ENCODE measurements at places on chromosomes 2 and 18.

DNA sequence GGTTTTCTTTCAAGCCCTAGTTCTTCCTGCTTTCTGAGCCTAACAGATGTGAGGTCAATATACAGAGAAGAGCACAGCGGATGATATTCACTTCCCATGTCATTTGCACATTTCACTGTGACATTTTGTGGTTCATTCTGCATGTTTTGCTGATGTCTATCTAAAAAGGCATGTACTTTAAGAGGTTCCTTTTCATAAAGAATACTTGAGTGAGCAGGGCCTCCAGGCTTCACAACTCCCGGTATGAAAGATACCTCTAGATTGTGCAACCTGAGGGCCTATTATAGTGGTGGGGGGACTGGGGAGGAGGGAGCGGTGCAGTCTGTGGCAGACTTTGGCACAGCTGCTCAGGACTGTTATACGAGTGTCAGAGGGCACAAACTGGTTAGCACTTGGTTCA is 54.6 kb downstream of the CPO start:
- DNase-seq: no peak

DNA sequence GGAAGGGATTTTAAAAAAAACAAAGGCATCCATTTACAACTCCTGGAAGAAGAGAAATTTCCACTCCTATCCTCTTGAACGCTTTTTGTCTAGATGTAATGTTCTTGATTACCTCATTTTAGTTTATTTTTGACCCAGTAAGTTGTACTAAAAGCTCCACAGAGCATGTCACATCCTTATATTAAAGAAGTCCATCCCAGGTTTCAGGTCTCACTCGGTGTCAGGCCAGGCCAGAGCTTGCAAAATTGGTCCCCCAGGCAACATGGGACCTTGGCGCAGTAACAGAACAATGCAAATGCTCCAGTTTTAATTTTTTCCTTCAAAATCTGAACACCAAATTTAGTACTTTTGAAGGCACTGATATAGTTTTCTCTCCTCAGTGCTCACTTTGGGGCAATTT is 218.4 kb upstream of the REV1 start:
- DNase-seq: no peak

DNA sequence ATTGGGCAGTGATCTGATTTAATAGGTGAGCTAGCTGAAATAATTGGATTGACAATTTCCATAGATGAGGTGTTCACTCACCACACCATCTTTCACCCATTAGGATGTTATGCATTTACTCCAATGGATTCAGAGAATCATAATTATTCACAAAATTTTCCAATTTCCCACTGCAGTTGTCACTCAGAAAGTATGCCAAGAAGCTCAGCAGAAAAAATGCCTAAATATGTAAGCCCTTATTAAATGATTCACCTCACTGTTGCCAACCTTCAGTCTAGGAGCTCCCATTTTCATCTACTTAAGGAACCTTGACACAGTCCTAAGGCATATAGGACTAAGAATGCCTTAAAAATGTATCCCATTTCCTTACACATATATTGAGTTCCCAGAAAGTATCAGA is 94.3 kb downstream of the MBD2 start:
- no peak for DNase-seq

GRCh38 chr2:216735086-216735485 is 39.7 kb upstream of the IGFBP5 start:
- DNase-seq: no peak

- DNase-seq: no peak
Measured at GRCh38 chr2:146893500-146894041, 951.3 kb upstream of the ACVR2A start.

DNA sequence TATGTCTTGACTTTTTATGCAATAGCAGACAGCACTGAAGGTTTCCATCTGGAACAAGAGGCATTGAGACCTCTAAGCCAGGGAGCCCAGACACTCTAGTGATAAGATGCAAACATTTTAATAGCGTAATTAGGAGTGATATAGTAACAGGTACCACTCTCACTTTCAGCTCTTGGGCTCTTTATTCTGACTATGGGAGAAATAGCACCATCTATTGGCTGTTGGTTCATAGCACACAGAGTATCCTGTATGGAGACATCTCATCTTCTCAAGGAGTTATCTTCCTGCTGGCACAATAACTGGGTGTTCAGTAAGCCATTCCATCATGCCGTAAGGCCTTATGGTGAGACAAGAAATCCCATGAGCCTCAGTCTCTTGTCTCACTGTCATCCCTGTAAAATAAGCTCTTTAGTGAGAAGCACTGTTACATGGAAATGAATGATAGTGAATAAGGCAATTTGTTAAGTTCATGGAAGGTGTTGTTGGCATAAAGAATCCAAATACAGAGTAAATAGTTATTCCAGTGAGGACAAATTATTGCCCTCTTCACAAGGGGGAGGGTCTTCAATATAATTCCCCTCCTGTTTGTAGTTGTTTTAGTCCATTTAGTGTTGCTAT is 48.3 kb downstream of the THUMPD2 start:
- DNase-seq: no peak

- no peak for DNase-seq
Measured at GRCh38 chr2:17933256-17933655, 54.8 kb downstream of the KCNS3 start.

DNA sequence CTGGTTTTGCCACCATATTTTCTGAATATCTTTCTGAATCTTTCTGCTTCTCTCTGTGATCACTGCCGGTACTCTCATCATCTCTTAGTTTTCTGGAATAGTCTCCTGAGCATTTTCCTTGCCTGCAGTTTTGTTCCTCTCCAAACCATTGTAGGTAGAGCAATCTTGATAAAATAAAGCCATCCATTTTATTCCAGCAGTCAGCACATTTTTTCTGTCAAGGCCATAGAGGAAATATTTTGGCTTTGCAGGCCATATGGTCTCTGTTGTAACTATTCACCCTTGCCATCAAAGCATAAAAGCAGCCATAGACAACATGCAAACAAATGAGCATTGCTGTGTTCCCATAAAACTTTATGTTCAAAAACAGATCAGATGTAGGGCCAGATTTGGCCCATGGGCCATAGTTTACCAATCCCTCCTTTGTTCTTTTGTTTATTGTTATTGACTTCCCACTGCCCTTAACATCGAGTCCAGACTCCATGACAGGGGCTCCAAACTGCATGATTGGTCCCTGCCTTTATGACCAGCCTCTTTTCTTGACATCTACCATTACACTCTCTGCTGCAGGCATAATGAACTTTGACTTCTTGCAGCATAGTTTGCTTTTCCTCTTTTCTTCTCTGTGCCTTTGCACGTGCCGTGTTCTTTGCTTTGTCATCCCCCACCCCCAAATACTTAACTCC is 29.8 kb downstream of the TMEM87B start:
- DNase-seq: no peak

DNA sequence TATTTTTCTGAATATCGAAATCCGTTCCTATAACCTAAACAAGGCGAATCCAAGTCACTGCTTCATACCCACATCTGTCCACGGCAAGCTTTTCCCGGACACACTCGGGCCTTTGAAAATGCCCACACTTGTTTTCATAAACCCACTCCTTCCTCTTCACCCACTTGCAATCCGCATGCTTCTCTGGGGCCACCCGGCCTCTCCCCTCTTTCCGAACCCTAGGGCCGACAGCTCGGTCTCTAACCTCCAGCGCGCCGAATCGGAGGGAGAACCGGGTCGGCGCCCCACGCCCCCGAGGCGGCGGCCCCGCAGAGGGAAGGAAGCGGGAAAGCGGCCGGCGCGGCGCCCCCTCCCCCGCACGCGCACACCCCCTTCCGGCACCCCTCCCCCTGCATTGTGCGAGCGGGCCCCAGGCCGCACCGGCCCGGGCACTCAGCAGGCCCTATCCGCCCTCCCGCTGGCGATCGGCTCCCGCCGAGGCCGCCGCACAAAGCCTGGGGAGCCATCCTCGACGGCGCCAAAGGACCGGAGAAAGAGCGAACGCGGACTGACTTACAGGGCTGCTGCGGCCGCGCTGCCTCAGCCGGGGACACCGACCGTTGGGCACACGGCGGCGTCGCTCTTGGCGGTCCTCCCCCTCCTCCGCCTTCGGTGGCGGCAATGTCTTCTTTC is 467 bp downstream of the PUM2 start:
- peak; percentile 68 for DNase-seq

DNA sequence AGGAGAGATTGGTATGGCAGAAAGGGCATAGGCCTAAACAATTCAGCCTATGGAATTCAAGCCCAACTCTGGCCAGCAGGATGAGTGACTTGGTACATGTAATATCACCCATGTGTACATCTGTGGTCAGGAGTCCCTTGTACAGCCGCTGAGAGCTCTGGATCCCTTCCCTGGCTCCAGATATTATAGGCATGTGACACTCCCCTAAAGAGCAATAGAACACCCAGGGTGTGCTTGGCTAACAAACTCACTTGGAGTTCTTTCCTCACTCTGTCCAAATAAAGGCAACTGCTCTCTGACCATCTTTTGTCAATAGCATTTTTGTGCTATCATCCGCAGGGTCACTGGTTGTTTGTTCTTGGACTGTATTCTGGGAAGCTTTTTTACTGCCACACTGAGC is 197.4 kb upstream of the NCKAP5 start:
- no peak for DNase-seq

GRCh38 chr2:100176925-100177324 is 34.5 kb upstream of the AFF3 start:
- no peak for DNase-seq

DNA sequence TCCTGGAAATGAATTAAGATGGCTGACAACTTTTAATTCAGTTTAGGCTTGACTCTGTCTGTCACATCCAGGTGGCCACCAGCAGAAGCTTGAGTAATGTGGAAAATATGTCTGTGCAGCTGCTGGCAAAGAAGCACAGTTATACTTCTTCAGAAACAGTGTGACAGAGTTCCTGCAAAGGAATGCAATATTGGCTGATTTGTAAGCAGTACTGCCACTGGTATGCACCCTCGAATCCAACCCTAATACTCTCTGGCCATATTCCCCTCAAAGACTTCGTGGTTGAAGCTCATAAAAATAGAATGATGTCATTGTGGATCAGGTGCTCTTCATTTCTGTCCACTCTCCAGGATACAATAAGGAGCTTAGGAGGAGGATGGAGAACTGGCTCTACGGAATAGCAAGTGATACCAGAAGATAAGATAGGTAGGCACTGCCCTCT is 86.2 kb downstream of the METTL8 start:
- no peak for DNase-seq

- no peak for DNase-seq
Measured at GRCh38 chr2:57278451-57278850, 768.2 kb upstream of the VRK2 start.

DNA sequence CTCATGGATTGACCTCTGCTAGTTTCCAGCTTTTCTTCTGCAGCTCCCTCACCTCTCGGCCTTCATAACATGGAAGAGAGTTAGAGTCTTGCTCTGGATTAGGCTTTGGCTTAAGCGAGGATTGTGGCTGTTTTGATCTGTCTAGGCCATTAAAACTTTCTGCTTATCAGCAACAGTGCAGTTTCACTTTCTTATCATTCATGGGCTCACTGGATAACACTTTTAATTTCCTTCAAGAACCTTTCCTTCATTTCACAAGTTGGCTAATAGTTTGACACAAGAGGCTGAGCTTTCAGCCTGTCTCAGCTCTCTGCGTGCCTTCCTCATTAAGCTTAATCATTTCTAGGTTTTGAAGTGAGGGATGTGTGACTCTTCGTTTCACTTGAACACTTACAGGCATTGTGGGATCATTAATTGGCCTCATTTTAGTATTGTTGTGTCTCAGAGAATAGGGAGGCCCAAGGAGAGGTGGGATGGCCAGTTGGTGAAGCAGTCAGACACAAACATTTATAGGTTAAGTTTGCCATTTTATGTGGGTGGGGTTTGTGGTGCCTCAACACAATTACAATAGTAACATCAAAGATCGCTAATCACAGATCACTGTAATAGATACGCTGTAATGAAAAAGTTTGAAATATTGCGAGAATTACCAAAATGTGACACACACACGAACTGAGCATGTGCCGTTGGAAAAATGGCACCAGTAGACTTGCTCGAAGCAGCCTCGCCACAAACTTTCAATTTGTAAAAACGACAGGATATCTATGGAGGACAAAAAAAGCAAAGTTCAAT is 129.3 kb downstream of the ZNF236 start:
- DNase-seq: no peak

GRCh38 chr2:70513738-70514137 is 39.9 kb downstream of the TGFA start:
- no peak for DNase-seq

DNA sequence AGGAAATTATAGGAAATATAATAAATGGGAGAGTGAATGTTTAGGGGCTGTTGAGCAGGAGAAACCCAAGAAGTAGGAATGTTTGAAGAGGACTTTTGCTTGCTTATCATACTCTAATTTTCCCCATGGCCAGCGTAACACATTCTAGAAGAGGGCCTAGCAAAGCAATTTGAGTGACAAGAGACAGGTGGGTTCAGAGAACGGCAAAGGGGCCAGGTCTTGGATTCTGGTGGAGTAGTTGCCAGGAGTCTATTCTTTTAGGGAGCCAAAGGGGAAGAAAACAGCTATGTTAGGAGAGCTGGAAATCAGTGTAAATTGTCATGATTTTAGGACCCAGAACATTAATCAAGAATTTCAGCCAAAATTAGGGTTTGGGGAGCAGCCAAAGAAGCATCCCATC is 96.5 kb downstream of the COL5A2 start:
- DNase-seq: no peak

DNA sequence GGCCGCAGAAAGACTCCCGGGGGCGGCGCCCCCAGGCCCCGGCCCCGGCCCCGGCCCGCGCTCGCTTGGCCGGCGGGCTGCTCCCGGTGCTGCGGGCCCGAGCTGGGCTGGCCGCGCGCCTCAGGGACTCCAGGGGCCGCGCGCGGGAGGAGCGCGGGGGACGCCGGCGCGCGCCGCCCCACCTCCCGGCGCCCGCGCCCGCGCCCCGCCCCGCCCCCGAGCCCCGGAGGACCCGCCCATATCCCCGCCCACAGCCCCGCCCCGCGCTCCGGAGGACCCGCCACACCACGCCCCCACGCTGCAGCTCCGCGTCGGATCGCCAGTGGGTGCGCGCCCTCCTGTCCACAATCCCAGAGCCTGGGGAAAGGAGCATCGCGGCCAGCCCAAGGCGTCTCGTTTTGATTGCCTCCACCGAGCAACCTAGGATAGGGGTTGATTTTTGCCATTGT is at the start of gene PARD6G:
Gene PARD6G, minus strand, starts transcription at position 122 of the 449 bp plus-strand sequence. CDS start 166 bp downstream, outside the sequence.
- peak; percentile 77 for DNase-seq

DNA sequence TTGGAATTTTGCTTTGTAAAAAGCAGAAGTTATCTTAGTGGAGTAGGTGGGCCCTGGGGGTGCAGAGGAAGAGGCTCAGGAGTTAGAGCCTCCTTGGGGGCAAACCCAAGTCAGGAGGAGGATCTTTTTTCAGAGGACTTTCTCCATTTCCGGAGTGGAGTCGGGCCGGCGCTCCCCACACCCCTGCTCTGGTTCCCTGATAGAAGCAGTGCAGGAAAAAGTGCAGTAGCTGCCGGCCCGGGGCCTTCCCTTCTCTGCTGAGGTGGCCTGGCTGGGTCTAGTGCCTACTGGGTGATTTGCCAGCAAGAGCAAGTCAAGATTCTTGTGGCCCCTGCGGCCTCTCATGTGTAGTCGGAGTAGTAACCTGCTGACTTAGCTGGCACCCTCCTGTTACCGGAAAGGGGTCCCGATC is 124.2 kb upstream of the HS6ST1 start:
- no peak for DNase-seq

Measured in hippocampal formation (tissue), 2 donors.